GM12878 (cell line): ENCODE measurements at places on chromosomes 11 and 22.

- no peak for DNase-seq
Observed at GRCh38 chr22:49604732-49605302, 222.9 kb downstream of the BRD1 start.

- no peak for DNase-seq
Observed at GRCh38 chr11:25628030-25628429, 703.9 kb upstream of the ANO3 start.

DNA sequence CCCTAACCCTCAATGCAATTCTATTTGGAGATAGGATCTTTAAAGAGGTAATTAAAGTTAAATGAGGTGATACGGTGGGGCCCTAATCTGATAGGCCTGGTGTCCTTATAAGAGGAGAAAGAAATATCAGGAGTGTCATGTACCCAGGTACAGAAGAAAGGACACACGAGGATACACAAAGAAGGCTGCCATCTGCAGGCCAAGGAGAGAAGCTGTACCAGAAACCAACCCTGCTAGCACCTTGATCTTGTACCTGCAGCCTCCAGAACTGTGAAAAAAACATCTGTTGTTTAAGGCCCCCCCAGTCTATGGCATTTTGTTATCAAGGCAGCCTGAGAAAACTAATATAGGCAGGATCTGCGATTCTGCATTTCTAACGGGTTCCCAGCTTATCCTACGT is 44.2 kb downstream of the FBXO7 start:
- no peak for DNase-seq

- DNase-seq = no peak
Observed at GRCh38 chr22:19889951-19890350, 35.3 kb upstream of the GNB1L start.

GRCh38 chr22:42947211-42947990 is 67.5 kb downstream of the PACSIN2 start:
- no peak for DNase-seq

- DNase-seq = no peak
Observed at GRCh38 chr11:1457856-1458255, 28.7 kb downstream of the MOB2 start.

DNA sequence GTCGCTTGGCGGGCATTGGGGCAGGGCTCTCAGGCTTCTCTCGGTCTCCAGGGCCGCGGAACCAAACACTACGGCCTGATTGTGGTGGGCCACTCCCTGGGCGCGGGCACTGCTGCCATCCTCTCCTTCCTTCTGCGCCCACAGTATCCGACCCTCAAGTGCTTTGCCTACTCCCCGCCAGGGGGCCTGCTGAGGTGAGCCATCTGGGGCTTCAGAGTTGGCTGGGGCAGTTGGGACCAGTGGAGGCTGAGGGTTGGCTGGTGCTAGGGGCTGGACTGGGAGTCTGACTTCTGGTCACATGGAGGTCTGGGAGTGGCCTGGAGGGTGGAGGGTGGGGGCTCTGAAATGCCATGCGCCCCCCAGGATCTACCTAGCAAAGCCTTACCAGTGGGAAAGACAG is 15.3 kb upstream of the MYRF start:
- DNase-seq = no peak

DNA sequence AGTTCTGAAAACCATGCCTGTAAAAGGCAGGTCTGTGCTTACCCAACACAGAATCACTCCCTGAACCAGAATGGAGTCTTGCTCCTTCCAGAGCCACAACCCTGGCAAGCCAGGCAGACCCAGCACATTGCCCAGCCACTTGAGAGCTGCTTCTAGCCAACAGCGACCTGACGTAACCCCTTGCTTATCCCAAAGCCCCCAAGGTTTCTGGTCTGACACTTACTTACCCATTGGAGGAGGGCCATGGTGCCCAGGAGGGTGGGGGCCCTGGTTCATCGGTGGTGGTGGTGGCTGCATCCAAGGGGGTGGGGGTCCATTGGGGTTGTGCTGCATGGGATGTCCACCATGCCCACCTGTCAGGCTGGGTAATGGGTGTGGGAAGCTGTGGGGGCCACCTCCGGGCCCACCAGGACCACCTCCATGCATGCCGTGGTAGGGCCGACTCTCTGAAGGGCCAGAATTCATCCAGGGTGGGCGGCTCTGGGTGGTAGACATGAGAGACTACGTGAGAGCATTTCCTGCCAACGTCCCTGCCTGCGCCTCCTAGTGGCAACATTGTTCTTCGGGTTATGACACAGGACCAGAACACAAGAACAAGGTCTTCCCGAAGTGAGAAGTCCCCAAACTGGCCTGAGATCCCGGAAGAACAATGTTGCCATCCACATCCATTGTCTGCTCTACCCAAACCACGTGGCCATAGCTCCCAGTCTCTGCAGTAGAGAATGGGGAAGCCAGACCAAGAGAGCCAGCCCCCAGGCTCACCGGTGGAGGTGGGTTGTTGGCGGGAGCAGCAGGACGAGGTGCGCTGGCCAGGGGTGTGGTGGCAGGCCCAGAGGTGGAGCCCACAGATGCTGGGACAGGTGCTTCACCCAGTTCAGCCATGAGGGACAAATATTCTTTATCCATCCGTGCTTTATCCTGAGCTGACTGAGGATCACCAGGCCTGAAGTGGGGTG is 7.8 kb upstream of the PYGM start:
- DNase-seq = no peak

- DNase-seq = no peak
Observed at GRCh38 chr22:31753005-31753633, 700 bp upstream of the DEPDC5 start.

- no peak for DNase-seq
Observed at GRCh38 chr11:68446046-68446725, 14.4 kb upstream of the PPP6R3 start.

DNA sequence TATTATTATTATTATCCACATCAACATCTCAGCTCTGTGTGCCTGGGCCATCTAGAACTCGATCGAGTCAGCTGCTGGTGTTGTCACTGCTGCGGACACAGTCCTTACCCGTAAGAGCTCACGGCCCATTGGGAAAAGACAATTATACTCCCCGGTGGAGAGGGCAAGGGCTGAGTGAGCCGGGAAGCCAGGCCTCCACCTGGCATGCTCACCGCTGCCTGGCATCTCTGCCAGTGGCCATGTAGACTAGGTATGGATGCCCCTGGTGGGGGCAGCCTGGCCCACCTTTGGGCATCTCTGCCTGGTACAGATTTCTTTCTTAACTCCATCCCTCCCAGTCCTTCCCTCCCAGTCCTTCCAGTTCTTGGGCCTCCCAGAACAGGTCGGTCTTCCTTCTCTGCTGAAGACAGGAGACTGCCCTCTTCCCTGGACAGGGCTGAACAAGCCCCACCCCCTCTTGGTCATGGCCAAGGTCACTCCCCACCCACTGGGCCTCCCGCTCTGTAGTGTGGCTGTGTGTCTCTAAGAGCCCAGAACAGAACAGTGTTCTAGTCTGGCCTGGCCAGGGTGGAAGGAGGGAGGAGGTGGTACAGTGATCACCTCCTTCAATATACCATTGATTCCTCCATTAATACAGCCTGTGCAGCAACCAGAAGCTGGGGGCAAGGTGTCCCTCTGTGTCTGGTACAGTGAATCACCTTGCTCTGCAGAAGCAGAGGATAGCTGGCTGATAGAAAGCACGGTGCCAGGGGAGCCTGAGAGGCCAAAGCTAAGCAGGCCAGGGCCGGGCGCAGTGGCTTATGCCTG is 57.7 kb downstream of the FLRT1 start:
- no peak for DNase-seq

GRCh38 chr22:21873619-21874018 is 6.2 kb upstream of the MAPK1 start:
- DNase-seq = no peak

DNA sequence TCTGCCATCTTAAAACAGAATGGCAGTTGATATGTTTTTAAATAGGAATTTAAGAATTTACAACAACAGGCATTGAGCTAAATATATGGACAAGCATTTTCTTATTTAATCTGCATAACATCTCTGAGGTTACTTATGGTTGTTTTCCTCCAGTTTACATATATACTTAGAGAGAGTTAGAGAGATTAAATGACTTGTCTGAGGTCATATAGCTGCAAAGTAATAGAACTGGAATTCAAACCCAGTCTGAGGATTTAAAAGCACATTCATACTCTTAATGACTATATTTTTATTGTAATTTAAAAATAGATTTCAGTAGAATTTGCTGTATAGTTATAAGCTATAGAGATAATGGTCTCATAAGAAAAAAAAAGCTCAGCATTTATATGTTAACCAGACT is 81.4 kb upstream of the GRIK4 start:
- no peak for DNase-seq

DNA sequence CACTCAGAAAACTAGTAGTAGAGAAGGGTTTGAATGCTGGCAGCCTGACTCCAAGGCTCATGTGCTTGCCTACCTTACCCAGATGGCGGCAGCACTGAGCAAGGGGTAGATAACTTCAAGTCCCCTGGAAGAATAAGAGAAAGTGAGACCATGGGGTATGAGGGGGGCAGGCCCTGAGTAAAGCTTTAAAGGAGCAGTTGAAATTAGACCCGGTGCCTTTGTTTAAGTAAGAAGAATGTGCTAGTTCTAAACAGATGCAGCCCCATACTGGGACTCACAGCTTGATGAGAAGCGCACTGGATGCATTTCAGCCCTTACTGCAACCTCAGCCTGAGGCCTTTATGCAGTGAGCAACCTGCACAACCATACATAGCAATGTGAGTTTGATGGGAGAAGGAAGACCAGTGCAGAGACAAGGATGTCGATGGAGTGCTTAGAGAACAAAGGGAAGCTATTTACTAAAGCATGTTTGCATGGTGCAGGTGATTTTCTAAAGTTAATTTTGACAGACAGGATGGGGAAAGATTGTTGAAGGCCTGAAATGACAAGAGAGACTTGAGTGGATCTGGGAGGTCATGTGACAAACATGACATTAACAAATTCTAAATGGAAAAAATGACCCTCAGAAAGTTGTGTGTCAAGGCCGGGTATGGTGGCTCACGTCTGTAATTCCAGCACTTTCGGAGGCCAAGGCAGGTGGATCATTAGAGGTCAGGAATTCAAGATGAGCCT is 27.1 kb upstream of the TMA7B start:
- no peak for DNase-seq

DNA sequence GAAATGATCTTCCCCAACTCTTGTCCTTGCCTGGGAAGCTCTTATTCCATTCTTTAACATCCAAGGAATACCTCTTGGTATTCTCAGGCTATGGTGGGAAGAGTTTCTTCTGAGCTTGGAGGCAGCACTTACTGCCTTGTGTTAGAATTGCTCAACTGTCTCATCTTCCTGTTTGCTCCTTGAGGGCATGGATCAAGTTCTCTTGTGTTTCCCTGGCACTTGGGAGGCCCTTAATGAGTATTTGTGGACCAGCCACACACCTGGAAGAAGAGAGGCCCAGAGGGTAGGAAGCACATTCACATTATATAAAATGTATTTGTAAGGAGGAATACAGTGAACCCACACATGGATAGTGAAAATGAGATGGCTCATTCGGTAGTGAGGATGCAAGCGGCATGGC is 3.4 kb upstream of the SORL1-AS1 start:
- no peak for DNase-seq

GRCh38 chr11:45041596-45041995 is 90.9 kb upstream of the TP53I11 start:
- DNase-seq = no peak

GRCh38 chr11:122754553-122755322 is 83.6 kb upstream of the CRTAM start:
- no peak for DNase-seq

DNA sequence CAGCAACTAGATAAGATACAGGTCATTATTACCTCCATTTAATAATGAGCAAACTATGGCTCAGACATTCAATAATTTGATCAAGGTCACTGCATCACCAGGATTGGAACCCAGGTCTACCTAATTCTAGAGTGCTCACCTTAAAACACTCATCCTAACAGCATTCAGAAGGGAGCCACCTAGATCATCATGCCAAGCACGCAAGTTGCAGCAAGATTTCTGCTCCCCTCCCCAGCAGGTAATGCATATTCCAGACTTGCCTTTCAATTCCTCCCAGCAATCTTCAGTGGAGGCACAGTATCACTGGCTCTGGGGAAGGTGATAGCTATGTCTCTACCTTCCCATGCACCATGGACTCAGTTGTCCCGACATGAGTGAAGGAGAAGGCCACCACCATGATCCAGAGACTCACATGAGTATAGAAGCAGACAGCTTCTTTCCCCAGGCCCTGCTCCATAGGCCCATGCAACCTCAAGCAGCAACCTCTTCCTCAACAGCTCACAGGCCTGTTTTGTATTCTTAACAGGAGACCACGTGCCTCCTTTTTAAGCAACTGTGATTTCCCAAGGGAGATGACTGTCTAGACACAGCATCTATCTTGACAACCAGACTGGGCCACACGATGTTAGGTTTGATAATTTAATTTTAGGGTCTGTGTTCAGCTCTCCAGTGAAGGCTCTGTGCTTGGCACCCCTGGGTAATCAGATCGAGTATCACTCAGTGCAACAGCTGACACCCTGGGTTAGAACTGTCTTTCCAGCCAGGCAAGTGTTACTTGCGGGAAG is 36.4 kb downstream of the RAB30 start:
- DNase-seq = no peak

DNA sequence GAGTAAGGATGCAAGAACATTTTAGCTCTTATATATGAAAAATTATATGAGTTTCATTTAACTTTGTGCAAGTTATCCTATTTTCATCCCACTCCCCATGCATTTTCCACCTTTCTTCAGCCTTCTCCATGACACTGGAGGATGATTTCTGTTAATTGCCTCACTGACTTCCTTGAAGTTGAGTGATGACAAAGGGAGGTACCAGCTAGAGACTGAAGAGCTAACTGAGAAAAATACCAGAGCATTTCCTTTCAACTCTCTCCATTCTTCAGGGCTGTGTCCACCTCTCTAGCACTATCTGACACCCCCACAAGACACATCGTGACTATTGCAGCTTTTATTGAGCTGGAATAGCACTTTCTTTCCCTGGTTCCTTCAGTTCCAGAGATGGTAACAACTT is 711.6 kb upstream of the LRRC4C start:
- no peak for DNase-seq

DNA sequence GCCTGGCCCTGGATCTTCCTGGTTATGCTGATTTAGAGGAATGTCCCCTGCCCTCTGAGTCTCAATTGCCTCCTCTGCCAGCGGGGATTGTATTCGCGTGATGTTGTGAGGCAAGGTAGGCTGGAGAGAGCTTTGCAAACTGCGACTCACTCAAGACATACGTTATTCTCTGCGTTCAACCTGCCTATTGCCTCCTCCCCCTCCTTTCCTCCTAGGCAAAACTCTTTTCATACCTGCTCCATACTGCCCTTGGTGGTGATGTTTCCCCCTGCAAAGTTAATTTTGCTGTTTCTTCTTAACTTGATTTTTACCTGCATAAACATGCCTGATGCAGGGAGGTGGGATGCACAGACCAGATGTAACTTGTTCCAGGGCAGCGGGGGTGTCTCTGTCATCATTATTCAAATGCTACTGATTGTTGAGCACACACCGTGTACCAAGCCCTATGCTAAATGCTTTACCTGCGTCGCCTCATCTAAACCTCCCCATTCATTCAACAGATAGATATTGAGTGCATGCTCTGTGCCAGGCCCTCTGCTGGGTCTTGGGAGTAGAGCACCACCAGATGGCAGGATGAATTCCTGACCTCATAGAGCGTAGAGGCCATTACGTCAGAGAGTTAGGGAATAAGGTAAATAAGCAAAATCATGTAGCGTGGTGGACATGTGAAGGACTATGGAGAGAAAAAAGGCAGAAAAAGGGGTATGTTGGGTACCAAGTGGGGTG is 29.0 kb downstream of the SGSM1 start:
- DNase-seq = no peak
